Peyer's patch (tissue), 4 donors: ENCODE measurements at places on chromosomes 3 and 15. TPM values are rescaled to one million over a fixed set of nuclear protein-coding genes. Genes with fewer than 3 reads are reported as not detected.
A peak's percentile ranks its signal among the peaks of the same experiment; 100 is the strongest.

The TNFSF10 gene
- 52.0 TPM for total RNA-seq

GRCh38 chr3:52086976-52087663 lies 30.7 kb upstream of the DUSP7 start:
- DNase-seq = no peak

- no peak for DNase-seq
Measured at GRCh38 chr3:186825872-186826409, 16.6 kb upstream of the ADIPOQ start.

DNA sequence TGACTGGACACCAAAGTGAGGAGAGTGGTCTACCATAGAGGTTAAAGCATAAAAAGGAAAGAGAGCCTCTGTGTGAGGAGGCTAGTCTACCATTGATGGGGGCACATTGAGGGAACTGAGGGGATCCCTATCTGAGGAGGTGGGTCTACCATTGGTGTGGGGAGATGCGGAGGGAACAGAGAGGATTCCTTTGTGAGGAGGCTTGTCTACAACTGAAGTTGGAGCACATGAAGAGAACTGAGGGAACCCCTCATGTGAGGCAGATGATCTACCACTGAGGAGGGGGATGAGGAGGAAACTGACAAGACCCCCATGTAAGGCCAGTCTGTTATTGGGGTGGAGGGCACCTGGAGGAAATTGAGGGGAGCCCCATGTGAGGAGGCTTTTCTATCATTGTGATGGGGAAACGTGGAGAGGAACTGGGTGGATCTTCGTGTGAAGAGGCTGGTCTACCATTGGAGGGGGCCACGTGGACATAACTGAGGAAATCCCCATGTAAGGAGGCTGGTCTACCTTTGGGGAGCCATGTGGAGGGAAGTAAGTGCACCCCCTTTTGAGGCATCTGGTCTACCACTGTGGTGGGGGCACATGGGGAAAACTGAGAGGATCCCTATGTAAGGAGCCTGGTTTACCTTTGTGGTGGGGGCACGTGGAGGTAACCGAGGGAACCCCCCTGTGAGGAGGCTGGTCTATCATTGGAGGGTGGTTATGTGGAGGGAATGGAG lies 160.1 kb downstream of the FBLN2 start:
- DNase-seq = peak; percentile 24

DNA sequence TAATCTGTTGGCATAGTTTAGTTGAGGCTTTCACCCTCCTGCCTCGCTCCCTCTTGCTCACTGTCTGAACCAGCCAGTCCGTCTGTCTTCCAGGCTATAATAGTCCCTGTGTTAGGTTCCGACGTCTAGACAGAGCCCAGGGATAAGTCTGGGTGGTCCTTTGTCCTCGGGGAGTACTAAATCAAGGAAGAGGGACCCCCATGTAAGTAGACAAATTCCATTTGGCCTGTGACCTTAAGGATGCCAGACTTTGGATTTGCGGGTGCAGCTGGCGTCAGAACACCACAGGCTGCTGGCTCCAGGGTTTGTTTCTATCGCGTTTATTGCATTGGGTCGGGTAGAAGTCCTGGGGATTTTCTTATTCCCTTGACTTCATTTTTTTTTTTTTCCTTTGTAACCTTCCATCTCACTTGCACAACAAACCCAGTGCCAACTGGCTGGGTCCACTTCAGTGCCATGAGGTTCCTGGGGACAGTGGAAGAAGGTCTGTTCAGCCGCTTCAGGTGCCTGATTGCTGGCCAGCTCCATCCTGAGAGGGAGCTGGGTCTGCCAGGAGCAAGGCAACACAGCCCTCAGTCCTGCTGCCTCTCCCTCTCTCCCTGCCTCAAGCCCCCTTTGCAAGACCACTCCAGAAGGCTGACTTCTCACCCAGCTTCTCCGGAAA lies 95.4 kb upstream of the KLHL25 start:
- no peak for DNase-seq

- no peak for DNase-seq
Measured at GRCh38 chr3:10284496-10284895, 8.3 kb downstream of the GHRL start.

DNA sequence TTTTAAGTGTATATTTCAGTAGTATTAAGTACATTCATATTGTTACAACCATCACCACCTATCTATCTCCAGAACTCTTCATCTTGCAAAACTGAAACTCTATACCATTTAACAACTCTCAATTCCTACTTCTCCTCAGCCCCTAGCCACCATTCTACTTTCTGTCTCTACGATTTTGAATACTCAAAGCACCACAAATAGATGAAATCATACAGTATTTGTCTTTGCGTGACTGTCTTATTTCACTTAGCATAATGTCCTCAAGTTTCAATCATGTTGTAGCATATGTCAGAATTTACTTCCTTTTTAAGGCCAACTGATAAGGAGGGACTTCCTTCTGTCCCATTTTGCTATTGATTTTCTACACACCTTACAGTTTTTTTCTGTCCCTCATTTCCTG lies 593.3 kb downstream of the FHIT start:
- no peak for DNase-seq

DNA sequence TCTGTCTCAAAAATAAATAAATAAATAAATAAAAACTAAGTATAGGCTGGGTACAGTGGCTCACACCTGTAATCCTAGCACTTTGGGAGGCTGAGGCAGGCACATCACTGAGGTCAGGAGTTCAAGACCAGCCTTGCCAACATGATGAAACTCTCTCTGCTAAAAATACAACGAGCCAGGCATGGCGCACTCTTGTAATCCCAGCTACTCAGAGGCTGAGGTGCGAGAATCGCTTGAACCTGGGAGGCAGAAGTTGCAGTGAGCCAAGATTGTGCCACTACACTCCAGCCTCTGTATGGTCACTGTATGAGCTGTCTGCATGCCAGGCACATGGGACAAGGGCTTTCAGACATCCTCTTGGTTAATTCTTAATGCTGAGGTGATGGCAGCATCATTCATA lies 28.7 kb downstream of the TIPIN start:
- no peak for DNase-seq

DNA sequence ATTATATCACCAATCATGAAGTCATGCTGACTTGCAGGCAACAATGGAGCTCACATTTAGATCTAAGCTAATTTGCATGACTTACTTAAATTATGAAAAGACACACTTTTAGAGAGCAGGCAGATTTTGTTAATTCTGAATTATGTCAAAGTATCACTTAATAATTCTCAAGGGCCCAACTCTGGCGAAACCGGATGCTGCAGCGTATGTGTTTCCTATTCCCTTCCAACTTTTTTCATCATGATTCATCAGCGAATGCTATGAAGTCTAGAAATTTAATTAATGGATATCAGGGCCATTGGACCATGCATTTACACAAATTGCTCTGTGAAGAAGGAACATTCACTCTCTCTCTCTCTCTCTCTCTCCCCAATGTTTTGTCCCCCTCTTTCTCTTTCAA lies 63.5 kb upstream of the GOLGA8A start:
- DNase-seq = no peak

- DNase-seq = no peak
Measured at GRCh38 chr3:97830638-97831037, 8.8 kb downstream of the CRYBG3 start.

The ILDR1 gene
- 5.8 TPM for total RNA-seq

DNA sequence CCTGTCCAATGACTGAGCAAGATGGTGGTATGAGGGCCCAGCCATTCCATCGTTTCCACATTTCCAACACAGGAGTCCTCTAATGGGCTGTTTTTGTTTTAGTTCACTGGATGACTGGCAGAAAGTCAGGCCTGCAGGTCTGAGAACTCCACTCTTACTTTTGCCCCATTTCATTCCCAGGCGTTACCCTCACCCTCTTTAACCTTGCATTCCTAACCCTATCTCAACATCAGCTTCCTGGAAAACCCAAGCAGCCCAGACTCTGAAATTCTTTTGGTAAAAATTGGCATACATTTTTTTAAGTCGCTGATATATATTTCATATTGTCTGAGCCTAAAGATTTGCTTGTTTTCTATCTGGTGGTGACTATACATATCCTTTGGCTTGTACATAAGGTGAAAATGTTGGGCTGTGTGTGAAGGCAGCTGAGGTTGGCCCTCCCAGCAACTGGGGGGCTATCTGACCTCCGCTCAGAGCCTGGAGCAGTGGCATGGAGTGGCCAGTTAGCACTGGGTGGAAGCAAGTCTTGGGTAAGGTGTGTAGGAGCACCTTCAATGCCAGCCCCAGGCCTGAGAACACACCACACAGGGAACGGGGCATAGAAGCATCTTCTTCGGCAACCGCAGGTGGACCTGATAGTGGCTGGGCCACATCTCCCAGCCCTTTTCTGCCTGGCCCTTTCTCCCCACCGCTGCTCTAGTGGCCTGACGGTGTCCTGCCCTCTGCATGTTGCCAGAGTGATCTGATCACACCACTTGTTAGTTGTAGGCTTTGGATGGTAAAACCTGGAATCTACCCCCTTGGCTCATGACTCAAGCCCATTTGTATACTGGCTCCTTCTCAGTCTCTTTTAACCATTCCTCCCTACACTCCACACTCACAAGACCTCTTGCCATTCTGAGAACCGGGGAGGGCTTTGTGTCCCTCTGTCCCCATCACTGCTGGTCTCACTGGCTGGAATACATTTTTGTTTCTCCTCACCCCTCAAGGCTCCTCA lies 50.0 kb downstream of the AMOTL2 start:
- DNase-seq = no peak

The NPAP1 gene
- total RNA-seq = not detected

DNA sequence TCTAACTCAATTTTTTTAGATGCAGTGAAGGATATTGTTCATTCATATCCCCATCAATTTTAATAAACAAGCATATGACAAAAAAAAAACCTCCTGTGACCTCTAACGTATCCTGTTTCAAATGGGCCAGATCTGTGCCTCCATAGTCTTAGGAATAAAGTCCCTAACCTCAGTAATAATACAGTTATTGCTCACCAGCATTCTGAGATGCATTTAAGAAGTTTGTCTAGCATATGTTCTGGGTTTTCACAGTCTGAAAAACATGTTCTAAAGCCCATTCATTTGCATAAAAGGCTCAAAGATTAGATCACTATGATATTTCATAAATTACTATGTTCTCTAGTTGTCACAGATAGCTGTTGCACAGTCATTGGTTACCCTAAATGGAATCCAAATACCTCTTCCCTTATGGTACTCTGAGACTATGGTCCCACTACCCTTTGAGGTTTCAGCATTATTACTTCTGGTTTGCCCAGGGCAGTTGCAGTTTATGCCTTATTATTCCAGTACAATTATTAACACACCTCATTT lies 190.1 kb downstream of the ZIC4 start:
- no peak for DNase-seq
